ENCODE measurements at places on chromosomes 6 and 20.

DNA sequence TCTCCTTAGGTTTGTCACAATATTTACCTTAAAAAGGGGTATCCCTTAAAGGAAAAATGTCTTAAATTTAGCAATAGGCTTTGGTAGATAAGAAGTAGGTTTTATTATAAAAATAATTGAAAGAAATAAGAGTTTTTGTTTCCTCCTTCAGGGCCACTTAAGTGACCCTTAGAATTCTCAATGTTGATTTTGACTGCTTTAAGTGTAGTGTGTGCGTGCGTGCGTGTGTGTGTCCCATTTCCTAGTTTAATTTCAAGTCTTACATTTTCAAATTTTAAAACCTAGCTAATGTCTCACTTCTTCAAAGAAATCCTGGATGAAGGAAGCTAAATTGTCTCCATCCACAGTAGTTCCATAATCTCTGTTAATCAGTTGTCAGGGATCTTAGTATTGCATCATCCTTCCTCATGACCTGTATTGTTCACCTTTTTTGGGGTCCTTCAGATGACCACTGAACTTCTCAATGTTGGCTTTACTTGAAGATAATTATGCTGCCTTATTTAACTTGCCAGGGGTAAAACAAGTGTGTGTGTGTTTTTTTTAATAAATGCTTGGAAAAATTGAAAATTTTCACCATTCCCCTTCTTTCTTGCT, 50.7 kb upstream of the TFB1M start:
- DNase-seq: no peak

- DNase-seq: no peak
Observed at GRCh38 chr6:116057766-116058165, 2.9 kb downstream of the FRK start.

DNA sequence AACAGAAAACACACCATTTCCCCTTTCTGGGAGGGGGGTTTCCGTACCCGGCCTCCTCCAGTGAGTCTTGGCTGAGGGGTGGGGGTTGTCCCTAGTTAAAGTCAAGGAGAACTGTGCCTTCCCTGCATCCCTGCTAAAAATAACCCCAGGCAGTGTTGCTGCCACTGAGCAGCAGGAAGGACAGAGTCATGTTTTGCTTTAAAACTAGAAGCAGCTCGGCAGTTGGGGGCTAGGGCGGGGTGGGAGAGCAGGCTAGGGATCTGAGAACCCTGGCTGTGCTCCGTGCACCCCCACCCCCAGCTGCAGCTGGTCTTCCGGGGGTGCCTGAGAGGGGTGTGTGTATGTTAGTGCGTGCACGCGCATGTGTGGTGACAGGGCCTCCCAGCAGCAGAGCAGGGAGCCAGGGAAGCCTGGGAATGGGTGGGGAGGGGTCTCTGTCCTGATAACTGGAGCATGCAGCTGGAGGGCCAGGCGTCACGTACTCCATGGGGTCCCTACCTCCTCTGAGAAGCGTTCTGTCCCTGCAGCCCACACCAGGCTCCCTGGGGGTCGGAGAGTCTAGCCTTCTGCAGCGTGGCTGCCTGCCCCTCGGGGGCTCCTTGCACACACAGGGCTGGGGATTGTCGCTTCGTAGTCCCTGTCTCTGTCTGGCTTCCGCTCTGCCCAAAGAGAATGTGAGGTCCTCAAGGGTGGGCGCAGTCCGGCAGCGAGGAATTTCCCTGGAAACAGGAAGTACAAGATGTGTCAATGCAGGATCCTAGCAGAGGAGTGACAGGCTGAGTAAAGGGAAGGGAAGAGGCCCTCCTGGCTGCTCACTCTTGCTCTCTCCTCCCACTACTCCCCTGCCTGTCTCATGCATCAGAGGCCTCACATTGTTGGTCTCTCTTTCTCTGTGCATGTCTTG, 16.8 kb upstream of the ARMC12 start:
- DNase-seq: peak; percentile 61

DNA sequence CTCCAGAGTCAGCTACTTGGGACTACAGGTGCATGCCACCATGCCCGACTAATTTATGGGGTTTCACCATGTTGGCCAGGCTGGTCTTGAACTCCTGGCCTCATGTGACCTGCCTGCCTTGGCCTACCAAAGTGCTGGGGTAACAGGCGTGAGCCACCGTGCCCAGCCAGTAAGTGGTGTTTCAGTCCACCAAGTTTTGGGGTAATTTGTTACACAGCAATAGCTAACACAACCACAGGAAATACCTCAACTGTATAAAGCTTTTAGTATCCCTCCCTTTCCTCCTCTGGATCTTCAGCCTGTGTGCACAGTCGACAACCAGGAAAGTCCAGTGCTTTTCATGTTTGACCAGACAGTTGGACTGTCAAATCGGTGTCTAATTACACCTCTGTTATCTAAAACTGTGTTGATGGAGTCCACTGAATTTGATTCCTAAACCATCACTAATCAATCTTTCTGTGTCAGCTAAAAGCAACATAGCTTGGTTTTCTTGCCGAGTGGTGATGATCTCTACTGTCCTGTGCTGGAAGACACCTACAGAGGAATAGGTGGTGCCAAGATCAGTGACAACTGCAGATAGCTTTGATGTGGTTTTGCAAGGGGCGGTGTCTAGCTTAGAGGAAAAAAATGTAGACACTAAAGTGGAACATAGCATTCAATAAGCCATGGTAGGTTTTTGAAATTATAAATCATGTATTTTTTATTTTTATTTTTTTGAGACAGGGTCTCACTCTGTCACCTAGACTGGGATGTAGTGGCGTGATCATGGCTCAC, 22.2 kb upstream of the ZBTB2 start:
- peak; percentile 55 for DNase-seq

DNA sequence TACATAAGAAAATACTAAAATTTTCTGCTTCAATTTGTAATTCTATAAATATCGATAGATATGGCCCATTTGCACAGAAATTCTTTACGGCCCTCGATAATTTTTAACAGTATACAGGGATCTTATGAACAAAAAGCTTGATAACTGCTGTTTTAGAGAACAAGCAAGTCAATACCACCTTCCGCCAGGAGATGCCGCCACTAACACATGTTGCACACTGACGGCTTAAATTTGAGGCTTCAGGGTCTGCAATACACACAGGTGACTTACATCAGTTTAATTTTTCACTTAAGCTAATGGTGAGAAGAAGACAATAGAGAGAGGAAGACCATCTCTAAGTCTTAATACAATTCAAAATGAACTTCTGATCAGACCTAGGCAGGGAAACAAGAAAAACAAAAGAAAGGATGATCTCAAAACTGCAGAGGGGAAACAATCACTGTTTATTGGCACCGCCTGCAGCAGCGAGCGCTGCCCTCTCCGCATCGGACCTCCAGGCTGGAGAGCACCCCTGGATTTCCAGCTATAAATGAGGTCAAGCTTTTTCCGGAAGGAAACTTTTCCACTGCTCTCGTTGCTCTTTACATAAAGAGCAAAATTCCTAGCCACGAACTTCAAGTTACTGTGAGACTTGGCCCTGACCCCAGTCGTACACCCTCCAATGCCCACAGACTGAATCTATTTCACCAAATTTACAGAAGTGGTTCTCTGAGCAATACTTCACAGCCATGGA, 53.9 kb downstream of the OTOR start:
- DNase-seq: no peak

- DNase-seq: no peak
Observed at GRCh38 chr6:149230712-149231460, 86.6 kb upstream of the TAB2 start.

- no peak for DNase-seq
Observed at GRCh38 chr6:63899550-63899949, 263.9 kb downstream of the PHF3 start.

- no peak for DNase-seq
Observed at GRCh38 chr20:8272766-8273165, 140.7 kb downstream of the PLCB1 start.

GRCh38 chr6:139027620-139028182, 844 bp upstream of the ABRACL start:
- DNase-seq: peak; percentile 8

DNA sequence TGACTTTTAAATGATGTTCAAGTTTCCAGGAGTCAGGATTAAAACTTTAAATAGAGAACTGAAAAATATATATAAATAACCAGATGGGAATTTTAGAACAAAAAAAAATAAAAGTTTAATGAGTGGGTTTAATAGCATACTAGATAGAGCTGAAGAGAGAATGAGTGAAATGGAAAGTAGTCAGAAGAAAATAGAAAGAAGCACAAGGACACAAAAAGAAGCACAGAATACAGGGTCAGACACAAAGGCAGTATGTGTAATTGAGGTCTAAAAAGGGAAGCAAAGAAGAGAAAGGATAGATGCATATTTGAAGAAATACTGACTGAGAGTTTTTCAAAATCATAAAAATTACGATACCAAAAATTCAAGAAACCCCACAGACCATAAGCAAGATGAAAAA, 159.8 kb upstream of the FERMT1 start:
- DNase-seq: no peak

- DNase-seq: no peak
Observed at GRCh38 chr6:43791745-43792422, 21.9 kb downstream of the VEGFA start.

DNA sequence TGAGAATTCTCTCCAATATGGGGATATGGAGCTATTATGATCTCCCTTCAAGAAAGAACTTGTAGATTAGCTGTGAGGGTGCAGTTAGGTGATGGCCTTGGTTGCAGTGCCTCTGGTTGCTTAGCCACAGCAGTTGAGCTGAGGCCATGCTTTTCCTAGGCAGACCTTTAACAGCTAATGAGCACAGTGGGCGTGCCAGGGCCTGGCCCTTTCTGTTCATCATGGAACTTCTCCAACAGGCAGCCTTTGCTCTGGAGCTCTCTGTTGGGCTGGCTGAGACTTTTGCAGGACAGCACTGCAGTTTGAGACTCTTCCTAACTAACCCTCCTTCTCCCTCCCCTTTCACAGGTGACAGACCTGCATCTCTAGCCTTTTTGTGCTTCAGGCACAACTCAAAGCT, 39.7 kb upstream of the TMEM170B start:
- DNase-seq: no peak

DNA sequence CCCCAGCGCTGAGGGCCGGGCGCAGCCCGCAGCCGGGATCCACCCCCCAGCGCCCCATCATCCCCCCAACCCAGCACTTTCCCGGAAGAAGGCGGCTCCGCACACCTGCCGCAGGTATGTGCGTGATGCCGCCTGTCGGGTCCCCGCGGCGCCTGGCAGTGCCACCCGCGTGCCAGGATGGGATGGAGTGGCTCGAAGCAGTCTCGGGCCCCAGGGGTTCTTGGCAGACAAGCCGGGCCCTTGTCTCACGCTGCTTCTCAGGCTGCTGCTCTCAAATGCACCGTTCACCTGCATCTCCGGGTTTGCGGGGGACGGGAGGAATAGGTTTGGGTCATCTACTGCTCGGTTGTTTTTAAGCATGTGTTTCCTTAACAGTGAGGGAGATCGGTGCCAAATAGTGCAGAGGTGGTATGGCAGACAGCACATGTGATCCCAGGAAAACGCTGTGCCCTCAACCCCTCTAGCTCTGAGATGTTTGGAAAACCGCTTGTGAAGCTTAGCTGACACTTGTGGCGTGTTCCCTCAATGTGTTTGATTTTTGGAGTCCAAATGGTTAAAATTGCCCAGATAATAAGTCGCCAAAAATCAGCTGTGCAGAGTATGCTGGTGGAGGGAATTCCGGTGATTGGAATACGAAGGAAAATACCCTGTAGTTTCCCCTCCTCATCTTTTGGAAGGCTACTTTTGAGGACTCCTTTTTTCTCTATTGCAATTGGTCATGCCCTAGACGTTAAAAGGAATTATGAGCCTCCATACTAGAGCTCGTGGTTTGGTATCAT, 926 bp downstream of the MYLIP start:
- DNase-seq: peak; percentile 41

GRCh38 chr20:5714261-5715041, 35.8 kb upstream of the SHLD1 start:
- DNase-seq: peak; percentile 91

DNA sequence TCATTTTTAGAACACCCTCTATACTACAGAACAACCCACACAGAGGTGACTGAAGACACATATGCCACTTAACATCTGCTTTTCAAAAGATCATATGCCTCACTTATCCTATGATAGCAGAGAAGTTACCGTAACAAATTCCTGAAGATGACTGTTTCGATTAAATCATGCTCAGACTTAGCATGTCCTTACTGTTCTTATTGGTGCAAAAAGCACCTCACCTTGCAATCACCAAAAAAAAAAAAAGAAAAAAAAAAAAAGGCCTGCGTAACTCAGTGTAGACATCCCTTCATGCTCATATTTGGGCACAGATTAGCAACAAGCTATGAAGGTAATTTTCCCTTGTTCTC, 17.7 kb upstream of the DST start:
- DNase-seq: no peak

DNA sequence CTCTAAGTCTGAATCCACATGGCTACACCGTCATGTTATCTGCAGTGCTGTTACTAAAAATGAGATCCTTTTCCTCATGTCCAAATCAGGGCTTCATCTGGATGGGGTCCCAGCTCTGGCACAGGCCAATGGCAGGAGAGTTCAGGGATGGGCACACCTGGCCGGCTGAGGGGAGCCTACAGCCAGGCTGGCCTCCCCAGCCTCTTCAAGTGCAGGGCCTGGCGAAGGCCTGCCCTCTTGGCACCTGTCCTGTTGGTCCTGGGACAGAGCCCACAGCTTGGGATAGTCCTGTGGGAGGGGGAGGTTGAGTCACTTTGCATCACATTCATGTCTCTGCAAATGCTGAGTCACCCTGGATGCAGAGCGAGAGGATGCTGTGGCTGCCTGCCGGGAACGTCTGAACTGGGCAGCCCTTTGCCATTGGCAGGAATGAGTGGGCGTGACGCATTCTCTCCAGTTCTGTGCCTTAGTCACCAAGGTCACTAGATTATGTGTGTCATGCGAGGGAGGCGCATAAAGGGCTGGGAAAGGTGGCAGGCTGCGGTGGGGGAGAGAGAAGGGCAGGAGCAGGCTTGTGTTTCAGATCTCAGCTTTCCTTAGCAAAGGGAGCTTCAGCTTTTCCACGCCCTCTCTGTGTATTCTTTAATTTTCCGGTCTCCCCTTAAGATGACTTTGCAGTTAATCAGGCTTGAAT, 223.2 kb upstream of the ECI2 start:
- DNase-seq: no peak

GRCh38 chr6:75746221-75746620, 2.8 kb upstream of the MYO6 start:
- DNase-seq: no peak

DNA sequence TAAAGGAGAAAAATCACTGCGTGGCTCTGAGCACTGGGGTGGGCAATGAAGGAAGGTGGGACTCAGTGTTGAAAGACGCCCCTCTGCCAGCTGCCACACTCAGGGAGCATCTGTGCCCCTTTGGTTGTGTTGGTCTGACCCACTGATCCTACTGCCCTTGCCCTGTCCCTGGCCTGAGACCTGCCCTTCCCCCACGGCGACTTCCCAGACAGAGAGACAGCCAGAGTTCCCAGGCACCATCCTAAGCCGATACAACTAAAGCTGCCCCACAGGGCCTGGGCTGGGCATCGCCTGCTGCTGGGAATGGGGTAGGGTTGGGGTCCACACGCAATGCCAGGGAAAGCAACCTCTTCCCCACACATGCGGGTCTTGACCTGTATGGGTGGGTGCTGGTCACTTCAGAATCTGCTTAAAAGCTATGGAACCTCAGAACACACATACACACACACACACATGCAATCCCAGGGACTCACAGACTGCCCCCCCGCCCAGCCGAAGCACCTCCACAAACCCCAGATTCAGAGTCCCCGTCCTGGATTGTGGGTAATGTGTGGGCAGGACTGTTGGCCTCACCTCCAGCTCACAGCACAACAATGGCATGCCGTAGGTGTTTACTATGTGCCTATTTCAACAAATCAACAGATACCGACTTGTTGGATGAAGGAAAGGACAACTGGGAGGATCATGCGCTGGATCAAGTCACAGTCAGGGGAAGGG, 10.9 kb upstream of the SPDEF start:
- DNase-seq: no peak

- no peak for DNase-seq
Observed at GRCh38 chr6:134245041-134245440, 72.9 kb downstream of the SGK1 start.
